Thyroid gland (tissue), 4 donors: ENCODE measurements at places on chromosomes 7 and 10. TPM values are rescaled to one million over a fixed set of nuclear protein-coding genes. Genes with fewer than 3 reads are reported as not detected.
A peak's percentile ranks its signal among the peaks of the same experiment; 100 is the strongest.

GRCh38 chr7:4550117-4550516 is 132.0 kb upstream of the FOXK1 start:
- H3K36me3 ChIP-seq = no peaks in the 10 kb centered on the region
- H3K27ac ChIP-seq = no peak overlapping the region
- no peaks in the 10 kb centered on the region for H3K27me3 ChIP-seq

DNA sequence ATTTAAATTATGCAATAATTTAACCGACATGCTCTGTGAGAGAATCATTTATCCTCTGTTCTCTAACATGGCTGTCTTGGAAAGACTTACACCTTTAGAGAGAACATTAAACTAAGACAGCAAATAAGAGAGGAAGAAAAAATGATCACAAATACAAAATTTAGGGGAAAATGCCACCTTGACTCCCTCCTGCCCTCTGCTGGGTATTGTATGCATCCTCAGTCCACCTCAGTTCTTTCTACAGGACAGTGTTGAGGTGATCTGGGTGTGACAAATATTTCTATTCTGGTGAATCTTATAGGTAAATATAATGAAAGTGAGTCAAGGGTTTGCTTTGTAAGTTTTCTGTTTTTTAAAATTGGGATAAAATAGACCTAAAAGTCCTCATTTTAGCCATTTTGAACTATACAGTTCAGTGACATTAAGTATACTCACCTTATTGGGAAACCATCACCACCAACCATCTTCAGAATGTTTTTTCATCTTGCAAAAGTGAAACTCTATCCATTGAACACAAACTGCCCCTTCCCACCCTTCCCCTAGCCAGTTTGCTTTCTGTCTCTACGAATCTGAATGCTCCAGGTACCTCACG is 61.5 kb upstream of the ELMO1 start:
- no peak overlapping the region for H3K27ac ChIP-seq
- no peaks in the 10 kb centered on the region for H3K36me3 ChIP-seq

DNA sequence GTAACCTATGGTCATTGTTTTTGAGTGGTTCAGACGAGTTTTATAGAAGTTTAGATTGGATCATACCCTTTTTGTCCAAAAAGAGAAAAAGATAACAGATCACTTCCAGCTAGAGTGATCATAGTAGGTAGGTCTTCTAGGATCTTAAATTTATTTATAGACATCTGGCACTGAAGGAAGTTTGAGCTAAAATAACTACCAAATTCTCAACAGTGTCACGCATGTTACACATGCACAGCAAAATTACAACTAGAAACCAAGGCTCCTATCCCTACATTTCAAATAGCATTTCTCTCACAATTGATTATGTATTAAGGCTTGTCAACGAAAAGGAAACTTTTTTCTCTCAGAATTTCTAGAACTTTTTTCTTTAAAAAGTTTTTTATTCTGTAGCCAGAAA is 2.3 kb downstream of the CALU start:
- H3K27me3 ChIP-seq = no peaks in the 10 kb centered on the region
- H3K27ac ChIP-seq = no peak overlapping the region
- H3K4me1 ChIP-seq = peaks cover 19% of the 10 kb centered on the region
- no peak for DNase-seq
- no peaks in the 10 kb centered on the region for H3K36me3 ChIP-seq

GRCh38 chr7:50281680-50282445 is 22.7 kb upstream of the IKZF1 start:
- H3K27ac ChIP-seq = no peak overlapping the region
- H3K36me3 ChIP-seq = no peaks in the 10 kb centered on the region
- H3K4me1 ChIP-seq = no peaks in the 10 kb centered on the region
- H3K4me3 ChIP-seq = no peak overlapping the region

DNA sequence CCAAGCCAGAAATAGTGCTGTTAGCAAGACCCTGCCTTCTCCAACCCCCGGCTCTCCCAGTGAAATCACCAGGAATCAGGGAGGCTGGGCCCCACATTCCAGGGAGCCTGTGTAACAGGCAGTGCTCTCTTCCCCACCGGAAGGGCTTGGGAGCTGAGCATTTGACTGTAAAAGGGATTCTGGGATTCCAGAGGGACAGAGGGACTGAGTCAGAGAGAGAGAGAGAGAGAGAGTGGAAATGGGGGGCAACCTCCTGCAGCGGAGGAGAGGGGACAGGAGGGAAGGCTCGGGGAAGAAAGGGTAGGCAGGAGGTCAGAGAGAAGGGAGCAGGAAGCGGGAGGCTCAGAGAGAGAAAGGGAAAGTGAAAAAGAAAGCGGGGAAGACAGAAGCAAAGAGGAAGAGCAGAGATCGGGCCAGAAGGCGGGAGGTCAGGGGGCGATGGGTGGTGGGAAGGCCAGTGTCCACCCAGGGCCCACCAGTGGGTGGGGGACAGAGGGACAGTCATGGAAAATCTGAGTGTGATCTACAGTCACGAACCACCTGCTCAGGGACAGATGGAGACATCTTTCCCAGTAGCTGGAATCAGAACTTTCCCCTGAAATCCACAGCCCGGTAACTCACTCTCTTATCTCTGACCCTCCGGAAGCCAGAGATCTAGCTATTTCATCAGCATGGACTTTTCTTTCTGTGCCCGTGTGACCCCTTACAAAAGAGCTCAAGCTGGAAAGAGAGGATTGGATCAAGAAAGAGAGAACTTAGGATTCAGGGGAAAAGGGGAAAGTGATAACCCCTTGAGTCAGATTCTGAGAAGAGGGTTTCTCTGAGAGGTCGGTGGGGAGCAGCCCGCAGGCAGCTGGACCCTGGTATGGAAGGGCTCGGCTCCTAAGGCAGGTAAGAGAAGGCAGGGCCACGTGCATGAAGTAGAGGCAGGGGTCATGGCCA is 4.6 kb upstream of the SERPINE1 start:
- DNase-seq = peak; percentile 33
- H3K4me3 ChIP-seq = no peak overlapping the region
- H3K27ac ChIP-seq = peak overlapping the region; percentile 52
- no peaks in the 10 kb centered on the region for H3K36me3 ChIP-seq

DNA sequence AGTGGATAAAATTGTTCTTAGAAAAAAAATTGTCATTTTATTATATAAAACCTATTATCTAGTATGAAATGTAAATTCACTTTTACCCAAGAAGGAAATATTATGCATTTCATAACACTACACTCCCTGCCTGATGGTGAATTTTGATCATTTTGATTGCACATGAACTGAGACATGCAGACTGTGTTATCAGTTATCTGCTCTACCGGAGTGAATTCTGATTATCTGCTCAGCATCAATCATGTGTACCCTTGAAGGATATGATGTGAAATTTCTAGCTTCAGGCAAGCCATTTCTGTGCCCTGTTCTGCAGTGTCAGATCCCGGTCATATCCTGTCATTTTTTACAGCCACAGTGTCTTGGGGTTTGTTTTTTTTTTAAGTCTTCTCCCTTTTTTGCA is 85.0 kb upstream of the FGL2 start:
- no peak for DNase-seq
- H3K36me3 ChIP-seq = peaks cover 14% of the 10 kb centered on the region
- no peak overlapping the region for H3K27ac ChIP-seq
- H3K4me1 ChIP-seq = peaks cover 36% of the 10 kb centered on the region

The BTRC gene
- 18.1 TPM for total RNA-seq

The CALML5 gene
- total RNA-seq = not detected

The DAGLB gene
- 15.0 TPM for total RNA-seq

The GDF2 gene
- total RNA-seq = not detected
